ENCODE measurements at places on chromosomes 6 and 20.

GRCh38 chr6:97703661-97704060, 420.6 kb upstream of the MMS22L start:
- DNase-seq, result no peak

- DNase-seq, result no peak
These were observed 2.4 kb upstream of the AHCY start for GRCh38 chr20:34305333-34306230.

GRCh38 chr6:24227556-24227955, 101.5 kb downstream of the NRSN1 start:
- DNase-seq, result no peak

DNA sequence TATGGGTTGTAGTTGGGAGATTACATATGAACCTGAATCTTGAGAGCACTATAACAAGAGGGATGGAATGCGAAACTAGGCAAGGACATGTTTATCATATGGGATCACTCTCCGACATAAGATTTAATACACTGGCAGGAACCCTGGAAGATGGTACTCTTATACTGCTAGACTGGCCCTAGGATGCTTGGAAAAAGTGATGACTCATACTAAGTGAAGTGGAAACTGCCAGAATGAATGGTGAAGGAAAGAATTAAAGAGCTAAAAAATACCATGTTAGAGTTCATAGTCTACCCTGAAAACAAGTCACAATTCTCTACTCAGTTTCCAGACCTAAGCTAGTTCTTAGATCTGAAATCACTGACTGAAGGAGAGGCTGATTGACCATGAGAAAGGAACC, 45.5 kb upstream of the THEMIS start:
- no peak for DNase-seq

DNA sequence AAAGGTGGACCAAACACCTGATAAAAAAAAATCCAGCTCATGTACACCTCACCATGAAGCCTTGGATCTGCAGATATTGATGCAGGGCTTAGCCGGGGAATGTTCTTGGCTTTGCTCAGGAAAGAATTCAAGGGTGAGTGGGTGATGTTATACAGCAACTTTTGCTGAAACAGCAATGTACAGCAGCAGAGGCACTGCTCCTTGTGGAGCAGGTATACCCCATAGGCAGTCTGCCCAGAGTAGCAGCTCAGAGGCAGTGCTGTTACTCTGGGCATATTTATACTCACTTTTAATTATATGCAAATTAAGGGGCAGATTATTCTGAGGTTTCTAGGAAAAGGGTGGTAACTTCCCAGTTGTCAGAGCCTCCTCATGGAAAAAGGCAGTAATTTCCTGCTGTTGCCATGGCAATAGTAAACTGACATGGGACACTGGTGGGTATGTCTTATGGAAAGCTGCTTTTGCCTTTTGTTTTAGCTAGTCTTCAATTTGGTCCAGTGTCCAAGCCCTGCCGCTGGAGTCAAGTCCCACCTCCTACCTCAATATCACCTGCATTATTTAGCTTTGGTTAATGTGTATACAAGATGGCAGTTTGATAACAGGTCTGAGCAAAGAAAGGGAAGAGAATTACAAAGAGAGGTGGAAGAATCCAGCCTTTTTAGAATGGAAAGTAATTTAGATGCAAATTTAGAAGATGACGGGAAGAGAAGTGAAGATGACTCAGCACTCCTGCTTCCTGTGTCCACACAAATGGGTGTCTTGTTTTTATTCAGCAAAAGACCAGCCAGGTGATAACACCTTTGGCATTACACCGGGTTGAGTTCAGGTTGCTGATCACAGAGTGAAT, 110.1 kb upstream of the JAG1 start:
- no peak for DNase-seq

GRCh38 chr20:24657878-24658620, 188.6 kb downstream of the SYNDIG1 start:
- DNase-seq, result no peak

GRCh38 chr6:14964556-14965270, 281.2 kb upstream of the JARID2 start:
- DNase-seq, result no peak

- DNase-seq, result no peak
These were observed 30.9 kb upstream of the E2F3 start for GRCh38 chr6:20370801-20371200.

GRCh38 chr6:161048641-161049040, 57.1 kb downstream of the MAP3K4 start:
- no peak for DNase-seq

DNA sequence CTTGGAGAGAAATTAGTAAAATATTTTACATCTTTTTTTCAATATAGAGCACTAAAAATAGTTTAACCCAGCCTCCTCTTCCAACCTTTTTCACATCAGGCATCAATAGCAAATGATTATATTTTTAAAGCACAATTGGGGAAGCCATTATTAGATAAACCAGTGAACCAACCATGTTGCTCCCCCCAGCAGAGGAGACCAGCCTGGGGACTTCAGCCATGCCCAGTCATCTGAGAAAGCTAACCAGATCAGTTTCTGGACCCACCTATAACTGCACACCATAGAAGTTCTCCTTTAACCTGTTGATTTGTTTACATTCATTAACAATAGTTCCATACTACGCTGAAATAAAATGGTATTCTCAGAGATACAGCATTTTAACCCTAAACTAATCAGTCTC, 13.8 kb upstream of the SDHAF4 start:
- no peak for DNase-seq

DNA sequence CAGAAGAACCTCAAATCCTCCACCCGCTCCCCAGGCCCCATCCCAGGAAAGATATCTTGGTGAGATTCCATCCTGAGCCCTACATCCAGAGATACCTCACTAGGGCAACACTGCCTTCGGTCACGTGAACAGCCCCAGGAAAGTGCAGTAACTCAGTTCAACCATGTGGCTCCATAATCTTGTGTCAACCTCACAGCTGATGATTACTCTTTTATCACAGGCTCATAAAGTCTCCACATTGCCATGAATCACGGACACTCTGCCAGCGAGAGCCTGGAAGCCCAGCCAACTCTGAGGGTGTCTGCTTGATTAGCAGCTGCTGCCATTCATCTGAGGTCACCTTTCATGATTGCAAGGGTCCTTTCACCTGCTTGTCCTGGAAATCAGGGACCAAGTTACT, 175.8 kb upstream of the LRFN2 start:
- DNase-seq, result no peak

DNA sequence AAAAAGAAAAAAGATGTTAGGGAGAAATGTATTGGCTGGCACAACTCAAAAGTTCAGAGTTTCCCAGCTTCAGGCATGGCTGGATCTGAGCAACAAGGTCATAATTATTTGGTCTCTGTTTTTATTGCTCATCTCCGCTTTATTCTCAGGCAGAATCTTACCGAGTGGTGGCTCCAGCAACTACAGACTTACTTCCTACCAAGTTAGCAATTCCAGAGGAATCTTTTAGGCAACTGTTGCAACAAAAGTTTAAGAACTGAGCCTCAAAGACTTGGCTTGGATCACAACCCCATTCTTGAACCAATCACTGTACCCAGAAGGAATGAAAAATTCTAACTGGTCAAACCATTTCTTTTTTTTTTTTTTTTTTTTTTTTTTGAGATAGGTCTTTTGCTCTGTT, 35.5 kb upstream of the NCOA3 start:
- no peak for DNase-seq

- DNase-seq, result no peak
These were observed 4.4 kb downstream of the CST1 start for GRCh38 chr20:23746321-23746720.

GRCh38 chr6:93318121-93318520, 101.2 kb downstream of the EPHA7 start:
- no peak for DNase-seq

GRCh38 chr20:44324343-44324742, 12.5 kb upstream of the R3HDML start:
- DNase-seq, result no peak

DNA sequence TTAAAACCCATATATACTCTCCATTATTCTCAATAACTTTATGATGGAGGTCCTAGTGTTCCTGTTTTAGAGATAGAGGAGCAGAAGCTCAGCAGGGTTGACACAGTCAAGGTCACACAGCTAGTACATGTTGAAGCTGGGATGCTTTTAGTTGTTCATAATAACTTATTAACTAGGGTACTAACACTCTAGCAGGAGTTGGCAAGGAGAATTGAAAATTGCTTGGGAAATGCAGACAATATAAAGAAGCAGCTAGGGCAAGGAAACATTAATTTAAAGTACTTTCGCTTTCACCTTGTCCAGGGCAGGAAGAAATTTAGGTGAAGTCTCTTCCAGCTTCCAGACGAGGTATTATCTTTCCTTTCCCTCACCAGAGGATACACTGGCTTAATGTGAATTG, 133.7 kb downstream of the RCAN2 start:
- no peak for DNase-seq

GRCh38 chr6:1689141-1689540, 79.4 kb downstream of the FOXC1 start:
- no peak for DNase-seq

GRCh38 chr20:23349338-23350195, 1.0 kb upstream of the NXT1 start:
- DNase-seq, result peak; percentile 65

GRCh38 chr20:36217226-36217625, 19.1 kb upstream of the AAR2 start:
- DNase-seq, result no peak

DNA sequence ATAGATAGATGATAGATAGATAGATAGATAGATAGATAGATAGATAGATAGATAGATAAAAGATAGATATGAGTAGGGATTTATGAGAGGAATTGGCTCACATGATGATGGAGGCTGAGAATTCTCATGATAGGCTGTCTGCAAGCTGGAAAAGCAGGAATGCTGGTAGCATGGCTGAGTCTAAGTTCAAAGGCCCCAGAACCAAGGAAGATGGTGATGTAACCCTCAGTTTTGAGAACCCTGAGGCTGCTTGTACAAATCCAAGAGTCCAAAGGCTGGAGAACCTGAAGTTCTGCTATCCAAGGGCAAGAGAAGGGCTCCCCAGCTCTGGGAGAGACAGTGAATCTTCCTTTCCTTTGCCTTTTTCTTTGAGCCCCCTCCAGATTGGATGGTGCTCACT, 210.8 kb downstream of the RFPL4B start:
- no peak for DNase-seq

DNA sequence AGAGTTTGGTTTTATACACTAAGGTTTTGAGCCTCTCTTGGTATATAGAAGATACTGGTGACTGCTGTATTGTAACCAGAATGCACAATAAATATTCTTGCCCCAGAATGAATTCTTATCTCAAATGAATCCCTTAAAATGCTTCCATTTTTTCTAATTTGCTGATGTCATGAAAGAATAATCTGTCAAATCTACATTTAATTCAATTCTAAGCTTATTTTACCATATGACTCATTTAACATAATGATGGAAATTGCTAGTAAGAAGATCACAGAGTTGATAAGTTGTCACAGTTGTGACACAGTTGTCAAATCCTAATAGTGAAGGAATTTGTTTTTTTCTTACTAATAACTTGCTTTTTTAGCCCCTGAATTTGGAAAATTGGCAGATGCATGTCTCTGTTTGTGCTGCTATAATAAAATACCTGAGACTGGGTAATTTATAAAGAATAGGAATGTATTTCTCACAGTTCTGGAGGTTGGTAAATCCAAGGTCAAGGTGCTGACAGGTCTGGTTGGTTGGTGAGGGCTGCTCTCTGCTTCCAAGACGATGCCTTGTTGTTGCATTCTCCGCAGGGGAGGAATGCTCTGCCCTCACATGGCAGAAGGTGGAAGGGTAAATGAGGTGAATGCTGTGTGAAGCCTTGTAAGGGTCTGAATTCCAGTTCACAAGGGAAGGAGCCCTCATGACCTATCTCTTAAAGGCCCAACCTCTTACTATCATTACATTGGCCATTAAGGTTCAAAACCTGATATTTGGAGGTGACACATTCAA, 4.7 kb downstream of the ECT2L start:
- no peak for DNase-seq

GRCh38 chr6:161017766-161018564, 26.4 kb downstream of the MAP3K4 start:
- no peak for DNase-seq

DNA sequence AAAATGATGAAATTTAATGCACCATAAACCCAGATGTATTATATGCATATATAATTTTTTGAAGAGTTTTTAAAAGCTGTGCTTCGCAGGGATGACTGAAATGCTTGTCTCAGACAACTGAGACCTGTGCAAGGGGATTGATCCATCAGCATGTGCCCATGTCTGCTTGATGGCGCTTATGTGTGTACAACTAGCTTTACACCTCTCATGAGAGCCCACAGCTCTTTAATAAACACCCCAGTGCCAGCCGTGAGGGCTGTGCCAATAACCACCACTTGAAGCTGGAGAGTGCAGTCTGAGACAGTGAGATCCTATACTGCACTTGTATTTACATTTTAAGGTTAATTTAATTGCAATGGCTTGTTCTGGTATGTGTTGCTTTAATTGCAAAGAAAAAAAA, 225.5 kb downstream of the BCKDHB start:
- DNase-seq, result no peak

DNA sequence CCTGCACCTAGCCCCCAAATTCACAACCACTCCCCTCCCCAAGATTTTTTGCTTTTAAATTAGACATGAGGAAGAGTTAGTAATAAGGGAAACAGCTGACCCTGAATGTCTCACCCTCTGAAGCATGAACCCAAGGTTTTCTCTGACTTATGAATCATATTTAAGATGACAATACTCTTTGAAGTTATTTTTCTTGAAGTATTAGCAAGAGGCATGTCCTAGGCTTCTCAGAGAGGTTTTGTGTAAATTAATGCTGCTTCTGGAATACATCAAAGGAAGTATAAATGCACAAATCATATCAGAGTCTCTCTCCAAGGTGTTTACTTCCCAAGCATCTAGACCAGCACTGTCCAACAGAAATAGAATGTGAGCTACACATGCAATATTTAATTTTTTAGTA, 408.1 kb upstream of the MARCKS start:
- no peak for DNase-seq

- no peak for DNase-seq
These were observed 113.6 kb upstream of the SLC22A16 start for GRCh38 chr6:110589865-110590513.

DNA sequence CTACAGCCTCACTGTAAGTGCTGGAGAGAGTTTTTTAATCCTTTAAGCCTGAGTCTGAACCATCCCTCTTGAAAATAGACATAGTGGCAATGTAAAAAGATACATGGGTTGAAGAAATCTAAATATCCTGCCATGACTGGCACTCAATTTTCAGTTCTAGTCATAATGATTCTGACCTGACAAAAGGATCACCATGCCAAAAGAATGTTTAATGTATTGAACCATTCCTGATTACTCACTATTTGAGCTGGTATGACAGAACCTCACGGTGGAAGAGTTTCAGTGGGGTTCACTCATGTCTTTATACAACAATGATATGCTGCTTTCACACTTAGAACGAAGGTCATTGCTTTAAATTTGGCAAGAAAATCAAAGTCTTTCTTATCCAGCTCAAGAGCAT, 93.4 kb downstream of the HIVEP2 start:
- DNase-seq, result no peak

GRCh38 chr6:20600831-20601230, 66.6 kb downstream of the CDKAL1 start:
- no peak for DNase-seq

- DNase-seq, result no peak
These were observed 1.3 kb upstream of the KCNQ2 start for GRCh38 chr20:63473555-63474449.

- DNase-seq, result no peak
These were observed 132.6 kb upstream of the CST7 start for GRCh38 chr20:24816431-24816830.

All from activated gamma-delta T cell treated with anti-CD3 and anti-CD28 coated beads, Interleukin-2, amount 50 U/mL, for 16 hours (primary cell).